ENCODE measurements at places on chromosomes 5 and 9.

GRCh38 chr9:87889065-87889881 is 6.6 kb downstream of the SPATA31E1 start:
- DNase-seq, result peak; percentile 38

GRCh38 chr9:124770359-124771020 is 621 bp downstream of the NR6A1 start:
- DNase-seq, result peak; percentile 82

DNA sequence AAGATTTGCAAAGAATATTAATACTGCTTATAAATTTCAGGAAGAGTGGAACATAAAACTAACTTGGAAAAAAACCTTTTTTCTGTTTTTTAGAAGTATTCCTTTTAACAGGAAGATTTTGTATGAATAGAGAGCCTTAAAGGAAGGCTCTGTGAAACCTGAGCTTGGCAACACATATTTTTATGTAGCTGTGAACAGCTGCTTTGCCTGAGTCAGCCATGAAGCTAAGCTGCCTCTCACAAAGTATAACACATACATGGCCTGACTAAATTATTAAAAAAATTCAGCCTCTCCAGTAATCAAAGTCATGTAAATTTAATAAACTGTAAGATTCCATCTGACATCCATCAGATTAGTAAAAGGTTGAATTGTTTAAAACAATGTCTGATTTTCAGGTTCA is 547.5 kb downstream of the ELAVL2 start:
- DNase-seq, result no peak

- no peak for DNase-seq
These were observed 513.9 kb downstream of the TLE4 start for GRCh38 chr9:80085668-80086067.

GRCh38 chr9:4538621-4539020 is 48.4 kb downstream of the SLC1A1 start:
- no peak for DNase-seq

DNA sequence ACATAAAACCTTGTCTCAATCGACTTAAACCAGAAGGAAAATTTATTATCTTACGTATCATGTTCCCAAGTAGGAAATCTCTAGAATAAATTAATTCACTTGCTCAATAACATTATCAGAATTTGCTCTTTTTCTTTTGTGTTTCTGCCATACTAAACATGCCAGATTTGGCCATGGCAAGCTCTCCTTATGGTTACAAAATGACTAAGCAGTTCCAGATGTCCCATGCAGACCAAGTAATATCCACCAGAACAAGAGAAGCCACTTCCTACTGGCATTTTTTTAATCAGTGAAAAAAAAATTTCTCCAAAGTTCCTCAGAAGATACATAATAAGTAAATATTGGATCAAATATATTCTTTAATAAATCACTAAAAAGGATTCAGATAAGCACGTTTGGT is 25.2 kb upstream of the ADAMTS6 start:
- no peak for DNase-seq

DNA sequence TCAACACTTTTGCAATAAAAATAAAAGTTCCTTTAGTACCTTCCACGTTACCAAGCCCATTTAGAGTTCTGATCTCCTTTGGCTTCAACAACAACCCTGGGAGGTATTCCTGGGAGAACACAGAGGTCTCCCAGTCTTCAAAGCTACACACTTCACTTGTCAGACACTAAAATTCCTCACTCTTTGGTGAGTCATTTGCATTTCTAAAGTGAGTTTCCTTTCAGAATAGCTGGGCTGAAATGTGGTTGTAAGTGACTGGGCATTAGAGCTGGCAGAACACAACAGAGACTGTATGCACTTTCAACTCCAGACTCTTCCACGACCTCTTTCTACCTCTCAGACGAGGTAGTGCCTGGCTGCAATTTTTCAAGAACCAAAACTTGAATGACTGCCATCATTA is 11.5 kb upstream of the F2RL1 start:
- peak; percentile 70 for DNase-seq

DNA sequence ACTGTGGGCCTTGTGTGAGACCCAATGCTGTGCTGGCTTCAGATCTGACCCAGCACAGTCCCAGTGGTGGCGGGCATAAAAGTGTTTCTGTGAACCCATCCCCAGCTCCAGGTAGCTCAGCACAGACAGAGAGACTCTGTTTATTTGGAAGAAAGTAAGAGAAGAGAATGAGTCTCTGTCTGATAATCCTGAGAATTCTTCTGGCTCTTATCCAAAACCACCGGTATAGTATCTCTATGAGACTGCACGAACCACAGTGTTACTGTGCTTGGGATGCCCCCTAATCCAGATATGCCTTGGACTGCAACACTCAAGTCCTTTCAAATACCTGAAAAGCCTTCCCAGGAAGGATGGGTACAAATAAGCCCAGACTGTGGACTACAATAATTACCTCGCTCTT is 1660.8 kb upstream of the ACO1 start:
- no peak for DNase-seq

GRCh38 chr5:62690421-62690820 is 111.8 kb downstream of the LRRC70 start:
- peak; percentile 61 for DNase-seq

- DNase-seq, result no peak
These were observed 304.2 kb downstream of the DNAH5 start for GRCh38 chr5:13640270-13640669.

- peak; percentile 76 for DNase-seq
These were observed 705 bp upstream of the SLC6A3 start for GRCh38 chr5:1445689-1446601.

DNA sequence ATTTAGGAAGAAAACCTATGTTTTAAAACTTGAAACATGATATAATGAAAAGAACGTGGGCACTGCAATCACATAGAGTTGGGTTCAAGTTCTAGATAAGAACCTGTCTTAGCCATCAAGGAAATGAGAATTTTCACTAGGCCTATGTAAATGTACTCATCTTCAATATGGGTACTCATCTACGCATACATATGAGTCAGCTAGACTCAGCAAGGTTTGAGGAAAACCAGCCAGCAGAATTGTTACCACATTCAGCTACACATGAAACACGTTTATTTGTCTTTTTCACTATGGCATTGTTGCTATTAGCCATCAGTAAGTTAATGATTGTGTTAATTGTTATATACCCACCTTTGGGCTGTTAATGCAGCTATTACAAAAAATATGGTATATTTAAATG is 146.3 kb downstream of the CHSY3 start:
- no peak for DNase-seq

DNA sequence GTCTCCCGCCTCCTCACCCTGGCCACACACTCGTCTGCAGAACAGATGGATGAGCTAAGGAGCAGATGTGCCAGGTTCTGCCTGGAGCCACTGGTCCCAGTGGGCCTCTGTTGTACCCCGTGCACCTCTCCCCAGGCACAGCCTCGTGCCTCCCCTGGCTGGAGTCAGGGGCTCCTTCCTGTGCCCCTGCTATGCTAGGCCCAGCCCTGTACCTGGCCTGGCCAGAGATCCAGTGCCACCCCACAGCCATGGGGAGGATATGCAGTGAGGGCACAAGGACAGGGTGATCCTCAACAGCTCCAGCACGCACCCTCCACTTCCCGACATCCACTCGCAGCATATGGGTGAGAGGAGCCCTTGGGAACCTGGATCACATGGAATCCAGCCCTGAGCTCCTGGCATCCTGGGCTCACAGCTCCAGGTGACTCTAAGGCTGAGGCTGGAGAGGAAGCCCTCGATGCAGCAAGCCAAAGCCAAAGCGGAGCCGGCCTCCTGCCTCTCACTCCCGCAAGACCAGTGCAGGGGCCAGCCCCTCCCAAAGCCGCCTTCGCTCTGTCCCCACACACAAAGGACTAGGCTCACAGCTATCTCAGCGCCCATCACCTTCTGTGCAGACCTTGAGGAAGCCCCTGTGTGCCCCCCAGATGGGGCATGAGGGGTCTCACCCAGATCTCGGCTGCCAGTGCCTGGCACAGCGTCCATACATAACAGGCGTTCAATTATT is 23.7 kb upstream of the ADAMTS2 start:
- no peak for DNase-seq

DNA sequence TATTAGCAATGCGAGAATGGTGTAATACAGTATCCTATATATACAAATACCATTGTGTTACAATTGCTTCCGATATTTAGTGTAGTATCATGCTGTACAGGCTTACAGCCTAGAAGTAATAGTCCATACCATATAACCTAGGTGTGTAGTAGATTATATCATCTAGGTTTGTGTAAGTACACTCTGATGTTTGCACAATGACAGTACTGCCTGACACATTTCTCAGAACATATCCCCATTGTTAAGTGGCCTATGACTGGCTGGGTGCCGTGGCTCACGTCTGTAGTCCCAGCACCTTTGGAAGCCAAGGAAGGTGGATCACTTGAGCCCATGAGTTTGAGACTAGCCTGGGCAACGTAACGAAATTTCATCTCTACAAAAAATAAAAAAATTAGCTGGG is 124.6 kb downstream of the PAM start:
- DNase-seq, result no peak

- no peak for DNase-seq
These were observed 152.1 kb downstream of the EFNA5 start for GRCh38 chr5:107518616-107519015.

- no peak for DNase-seq
These were observed 375.3 kb downstream of the DNAH5 start for GRCh38 chr5:13569090-13569715.

GRCh38 chr9:121651295-121652020 is at the start of gene DAB2IP:
Gene DAB2IP, plus strand, starts transcription at chr9:121651634. Its CDS starts 142 bp downstream, at chr9:121651776.
- DNase-seq, result peak; percentile 92

DNA sequence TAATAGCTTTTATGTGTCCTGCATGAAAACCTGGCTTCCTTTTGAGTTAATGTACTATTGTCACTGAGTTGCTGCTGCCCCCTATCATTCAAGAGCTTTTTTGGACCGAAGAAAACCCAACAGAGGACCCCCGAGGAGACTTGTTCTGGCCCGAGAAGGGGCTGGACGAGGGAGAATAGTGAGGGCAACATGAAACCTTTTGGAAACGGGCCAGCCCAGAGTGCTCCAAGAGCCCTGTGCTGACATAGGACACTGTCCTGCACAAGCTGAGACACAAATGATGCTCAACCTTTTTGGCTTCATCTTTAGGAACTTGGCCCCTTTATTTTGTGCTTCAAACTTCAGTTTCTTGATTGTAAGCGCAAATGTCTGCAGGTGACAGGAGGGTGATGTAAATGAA is 4.0 kb upstream of the GADD45G start:
- peak; percentile 24 for DNase-seq

DNA sequence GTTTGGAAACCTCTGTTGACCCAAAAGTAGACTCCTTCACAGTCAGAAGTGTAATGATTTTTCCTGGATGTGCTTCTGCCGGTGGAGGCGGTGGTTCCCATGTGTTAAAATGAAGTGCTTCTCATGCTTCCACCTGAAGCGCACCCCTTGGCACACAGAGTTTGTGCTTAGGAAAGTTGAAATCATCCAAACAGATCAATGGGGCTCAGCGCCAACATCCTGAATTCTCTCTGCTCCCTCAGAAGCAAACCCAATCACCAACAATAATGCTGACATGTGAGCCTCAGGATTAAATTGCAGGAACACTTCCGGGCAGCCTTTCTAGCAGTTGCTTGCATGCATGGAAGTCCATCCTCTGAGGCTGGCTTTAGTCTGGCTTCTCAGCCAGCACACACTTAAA is 71.0 kb downstream of the MED10 start:
- no peak for DNase-seq

DNA sequence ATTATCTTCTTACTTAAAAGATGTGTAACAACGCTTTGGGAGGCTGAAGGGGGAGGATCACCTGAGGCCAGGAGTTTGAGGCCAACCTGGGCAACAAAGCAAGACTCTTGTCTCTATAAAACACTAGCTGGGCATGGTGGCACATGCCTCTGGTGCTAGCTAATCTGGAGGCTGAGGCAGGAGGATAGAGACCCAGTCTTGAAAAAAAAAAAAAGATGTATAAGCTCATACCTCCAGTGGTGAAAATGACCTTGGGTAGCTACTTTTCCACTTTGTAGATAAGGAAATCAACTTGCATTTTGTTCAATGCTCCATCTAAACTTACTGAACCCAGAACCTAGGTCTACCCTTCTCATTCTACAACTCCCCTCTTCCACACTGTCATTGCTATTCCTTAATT is 16.6 kb downstream of the ARRDC3 start:
- no peak for DNase-seq

Measured in endodermal cell (in vitro differentiated cells).